ENCODE measurements at places on chromosomes 12 and 14.

DNA sequence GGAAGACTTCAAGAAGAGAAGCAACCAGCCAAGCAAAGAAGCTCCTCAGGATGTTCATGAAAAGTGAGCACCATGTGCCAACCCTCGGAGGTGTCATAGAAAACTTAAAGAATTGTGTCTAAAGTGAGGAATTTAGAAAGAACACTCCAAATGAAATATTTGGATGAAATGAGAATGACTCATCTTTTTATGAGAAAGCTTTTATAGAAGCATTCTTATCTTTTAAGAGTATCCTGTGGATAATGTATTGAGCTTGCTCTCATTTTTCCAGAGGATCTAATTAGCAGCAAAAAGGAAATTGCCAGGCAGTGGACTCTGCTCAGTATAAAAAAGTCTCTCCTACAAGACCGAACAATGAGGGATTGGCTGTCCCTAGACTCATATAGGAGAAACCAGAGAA, 454.9 kb downstream of the LRIG3 start:
- no peak for DNase-seq

GRCh38 chr12:49061157-49061650, 610 bp upstream of the KMT2D start:
- DNase-seq = no peak

- DNase-seq = no peak
Observed at GRCh38 chr12:108831309-108831991, 25.9 kb downstream of the SSH1 start.

- DNase-seq = peak; percentile 53
Observed at GRCh38 chr12:50326590-50327284, 43.4 kb upstream of the LIMA1 start.

DNA sequence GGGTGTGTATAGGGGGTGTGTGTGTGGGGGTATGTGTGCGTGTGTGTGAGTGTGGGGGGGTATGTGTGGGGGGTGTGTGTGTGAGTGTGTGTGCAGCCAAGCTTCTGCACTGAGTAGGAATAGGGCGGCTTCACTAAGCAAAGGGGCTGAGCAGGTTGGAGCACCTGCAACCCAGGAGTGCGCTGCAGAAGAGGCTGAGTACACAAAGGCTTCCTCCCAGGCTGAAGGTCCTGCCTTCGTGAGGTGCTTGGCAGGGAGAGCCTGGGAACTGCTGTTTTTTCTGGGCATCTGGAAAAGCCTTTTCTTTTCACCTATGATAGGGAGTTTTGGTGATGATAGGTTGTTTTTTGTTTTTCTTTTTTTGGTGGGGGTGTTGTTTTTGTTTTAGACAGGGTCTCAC, 6.0 kb upstream of the NUDT14 start:
- DNase-seq = no peak

DNA sequence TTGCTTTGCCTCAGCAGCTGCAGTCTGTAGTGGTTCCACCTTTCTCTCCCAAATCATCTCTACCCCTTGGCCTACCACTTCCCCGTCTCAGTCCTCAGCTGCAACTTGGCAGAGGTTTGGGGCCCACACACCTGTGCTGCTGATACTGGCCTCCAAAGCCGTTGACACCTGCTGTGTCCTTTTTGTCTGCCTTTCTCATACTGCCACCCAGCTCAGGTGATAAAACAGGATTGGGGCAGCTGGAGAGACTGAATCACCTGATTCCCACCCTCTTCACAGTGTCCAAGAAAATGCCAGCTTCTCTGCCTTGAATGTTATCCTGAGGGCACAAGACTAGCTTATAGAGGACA, 103.7 kb downstream of the ETV6 start:
- no peak for DNase-seq

GRCh38 chr14:66485910-66486421, at the start of gene CCDC196:
Gene CCDC196, plus strand, starts transcription at chr14:66486371. Its CDS starts 132 bp downstream, at chr14:66486503.
- no peak for DNase-seq

Measured in SJSA1 (cell line).